GM18507 (cell line): ENCODE measurements at places on chromosomes 3 and 15.

DNA sequence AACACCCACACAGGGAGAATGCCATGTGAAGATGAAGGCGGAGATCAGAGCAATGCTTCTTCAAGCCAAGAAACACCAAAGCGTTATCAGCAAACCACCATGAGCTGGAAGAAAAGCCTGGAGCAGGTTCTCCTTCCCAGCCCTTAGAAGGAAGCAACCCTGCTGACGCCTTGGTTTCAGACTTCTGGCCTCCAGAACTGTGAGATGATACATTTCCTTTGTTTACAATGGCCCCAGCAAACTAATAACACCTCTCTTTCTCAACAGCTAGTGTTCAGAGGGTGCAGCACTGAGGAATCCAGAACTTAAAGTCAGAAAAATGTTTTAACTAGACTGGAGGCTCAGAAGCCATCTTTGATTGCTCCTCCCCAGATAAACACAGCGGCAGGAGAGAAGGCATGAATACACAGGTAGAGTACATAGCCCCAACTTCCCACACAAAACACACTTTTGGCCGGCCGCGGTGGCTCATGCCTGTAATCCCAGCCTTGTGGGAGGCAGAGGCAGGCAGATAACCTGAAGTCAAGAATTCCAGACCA lies 132.4 kb upstream of the LPP start:
- no peak for DNase-seq

- DNase-seq = no peak
Measured at GRCh38 chr3:70557976-70558375, 245.5 kb upstream of the MDFIC2 start.

DNA sequence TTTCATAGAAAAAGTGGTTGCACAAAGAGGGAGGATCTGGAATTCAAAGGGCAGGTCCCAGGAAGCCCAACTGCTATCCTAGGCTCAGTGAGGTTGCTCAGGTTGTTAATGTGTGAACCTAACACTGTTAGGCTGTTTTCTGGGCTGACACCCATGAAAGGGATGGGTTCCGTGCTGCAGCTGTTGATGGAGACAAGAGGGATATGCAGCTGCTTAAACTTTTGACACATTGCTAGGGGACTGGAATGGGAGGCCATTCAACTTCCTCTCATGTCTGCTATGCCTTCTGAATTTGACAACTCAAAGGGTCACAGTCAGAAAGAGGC lies 198.0 kb upstream of the NR2E3 start:
- no peak for DNase-seq

DNA sequence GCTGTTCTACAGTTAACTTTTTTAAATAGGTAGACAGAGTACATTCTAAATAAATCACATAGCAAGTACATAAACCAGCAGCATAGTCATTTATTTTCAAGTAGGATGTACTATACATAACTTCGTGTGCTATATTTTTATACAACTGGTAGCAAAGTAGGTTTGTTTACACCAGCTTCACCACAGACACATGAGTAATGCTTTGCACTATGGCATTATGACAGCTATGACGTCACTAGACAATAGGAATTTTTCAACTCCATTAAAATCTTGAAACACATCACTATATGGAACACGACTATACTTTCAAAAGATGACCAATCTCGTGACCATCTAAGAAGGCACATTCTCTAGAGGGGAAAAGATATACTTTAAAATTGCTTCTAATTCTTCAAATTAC lies 3.5 kb downstream of the TEX55 start:
- no peak for DNase-seq

DNA sequence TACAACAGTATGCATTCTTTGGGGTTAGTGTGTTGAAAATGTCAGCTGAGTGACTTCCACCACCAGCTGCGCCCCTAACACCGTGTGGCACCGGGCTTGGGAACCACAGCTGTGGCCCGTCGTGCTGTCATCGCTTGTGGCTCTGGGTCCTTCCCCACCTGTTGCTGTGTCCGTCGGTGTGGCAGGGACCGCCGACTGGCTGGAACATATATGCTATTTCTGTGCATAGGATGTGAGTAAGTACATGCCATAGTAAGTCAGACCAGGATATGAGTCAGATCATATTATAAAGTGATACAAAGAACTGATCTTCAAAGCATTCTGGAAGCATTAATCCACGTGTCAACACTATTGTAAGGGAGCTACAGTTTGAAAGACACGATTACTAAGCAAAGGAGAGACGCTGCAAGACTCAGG lies 31.9 kb downstream of the EHD4 start:
- DNase-seq = no peak

- no peak for DNase-seq
Measured at GRCh38 chr3:34073961-34074360, 275.5 kb downstream of the PDCD6IP start.

DNA sequence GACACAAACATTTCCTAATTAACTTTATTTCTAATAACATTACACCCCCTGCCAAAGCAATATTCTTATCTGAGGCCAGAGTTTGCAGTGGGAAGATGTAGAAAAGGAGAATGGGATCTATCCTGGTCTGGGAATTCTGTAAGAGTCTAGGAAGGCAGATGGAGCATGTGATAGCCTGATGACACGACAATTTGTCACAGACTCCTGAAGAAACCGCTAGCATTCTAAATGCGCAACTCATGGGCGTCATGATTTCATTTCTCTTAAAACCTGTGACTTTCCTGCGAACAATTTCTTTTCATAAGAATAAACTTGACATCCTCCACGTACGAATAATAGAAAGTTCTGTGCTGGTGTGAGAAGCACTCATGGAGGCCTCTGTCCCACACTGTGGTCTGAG lies 72.9 kb upstream of the ATP10A start:
- no peak for DNase-seq

DNA sequence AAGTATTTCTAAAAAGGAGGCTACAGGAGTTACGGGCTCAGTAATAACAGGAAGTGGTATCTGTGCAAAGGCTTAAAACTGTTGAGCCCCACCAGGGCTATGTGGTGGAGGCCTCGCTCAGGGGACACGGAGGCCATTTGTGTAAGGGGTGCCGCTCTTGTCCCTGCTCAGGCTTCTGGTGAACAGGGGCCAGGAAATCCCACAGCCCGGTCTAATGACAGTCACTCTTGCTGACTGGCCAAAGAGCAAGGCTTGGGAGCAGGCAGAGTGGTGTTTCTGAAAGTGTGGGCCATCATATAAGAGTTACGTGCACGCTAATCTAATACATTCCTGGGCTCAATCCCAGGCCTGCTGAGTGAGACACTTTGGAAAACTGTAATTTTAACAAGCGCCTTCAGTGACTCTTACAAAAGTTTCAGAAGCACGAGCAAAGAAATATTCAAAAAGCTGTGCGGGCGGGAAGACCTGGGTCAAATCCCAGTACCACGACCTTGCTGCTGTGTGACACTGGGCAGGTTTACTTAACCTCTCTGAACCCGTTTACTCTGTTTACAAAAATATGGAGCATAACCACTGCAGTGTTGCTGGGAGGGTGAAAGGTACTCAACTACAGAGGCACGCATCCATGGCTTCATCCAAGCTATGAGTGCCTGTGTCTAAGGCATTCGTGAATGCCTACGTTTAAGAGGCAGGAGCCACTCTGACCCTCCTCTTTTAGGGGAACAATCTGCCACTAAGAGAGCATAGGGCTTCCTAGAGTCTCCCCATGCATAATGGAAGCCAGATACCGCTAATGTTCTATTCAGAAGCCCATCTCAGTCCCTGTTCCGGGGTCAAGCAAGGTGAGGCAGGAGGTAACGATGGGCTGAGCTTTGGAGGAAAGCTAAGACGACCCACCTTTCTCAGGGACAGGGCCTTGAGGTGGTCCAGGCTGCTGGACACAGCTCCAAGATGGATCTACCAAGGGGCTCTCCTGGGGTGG lies 2.0 kb downstream of the ATP10A start:
- DNase-seq = no peak

GRCh38 chr3:2896308-2896939 lies 213.8 kb downstream of the IL5RA start:
- DNase-seq = no peak

DNA sequence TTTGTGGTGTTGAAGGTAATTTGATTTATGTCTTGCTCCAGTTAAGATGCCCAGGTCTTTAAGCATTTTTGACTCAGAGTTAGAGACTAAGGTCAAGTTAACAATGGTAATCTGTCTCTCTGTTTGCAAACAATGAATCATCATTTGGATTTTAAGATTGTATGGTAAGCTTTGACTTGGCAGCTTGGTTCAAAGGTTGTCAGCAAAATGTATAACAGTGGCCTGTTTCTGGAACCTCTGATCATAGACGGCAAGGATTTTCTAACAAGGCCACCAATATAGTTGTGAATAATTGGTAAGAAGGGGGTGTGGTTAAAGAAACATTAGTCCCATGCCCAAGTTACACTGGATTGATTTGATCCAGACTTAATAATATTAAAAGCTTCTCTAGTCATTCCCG lies 775.2 kb upstream of the GOLIM4 start:
- no peak for DNase-seq

DNA sequence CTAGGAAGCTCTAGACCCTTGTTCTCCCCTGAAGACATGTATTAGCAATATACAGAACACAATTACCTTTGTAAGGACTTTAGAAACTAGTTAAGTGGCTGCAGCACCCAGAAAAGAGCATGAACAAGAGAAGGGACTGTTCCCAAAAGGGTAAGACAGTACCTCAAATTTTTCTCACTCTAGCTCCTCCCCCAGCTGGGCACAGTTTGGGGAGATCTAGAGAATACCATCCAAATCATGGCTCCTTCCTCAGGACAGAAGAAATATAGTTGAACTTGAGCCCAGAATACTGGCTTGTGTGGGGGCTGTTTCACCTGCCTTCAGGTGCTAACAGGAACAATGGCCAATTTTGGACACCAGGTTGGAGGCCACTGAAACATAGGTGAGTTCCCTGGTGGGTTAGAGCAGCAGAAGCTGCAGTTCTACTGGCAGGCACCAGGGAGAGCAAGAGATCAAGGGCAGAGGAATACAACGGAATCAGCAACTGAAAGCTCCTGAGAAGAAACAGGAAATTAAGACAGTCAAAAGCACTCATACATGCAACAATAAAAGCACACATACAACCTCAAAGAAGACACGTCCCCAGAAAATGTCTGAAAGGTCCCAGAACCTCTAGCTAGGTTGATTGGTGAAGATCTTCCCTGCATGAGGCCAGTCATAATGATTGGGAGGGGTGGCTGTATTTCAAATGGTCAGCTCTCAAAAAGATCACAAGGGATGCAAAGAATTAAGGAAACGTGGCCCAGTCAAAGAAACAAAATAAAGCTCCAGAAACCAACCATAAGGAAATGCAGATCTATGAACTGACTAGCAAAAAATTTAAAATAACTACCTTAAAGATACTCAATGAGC lies 104.9 kb upstream of the ASB14 start:
- DNase-seq = peak; percentile 43

- no peak for DNase-seq
Measured at GRCh38 chr15:100722551-100723314, 120.3 kb downstream of the ASB7 start.

- DNase-seq = no peak
Measured at GRCh38 chr3:129605203-129605921, 1.1 kb downstream of the PLXND1 start.

DNA sequence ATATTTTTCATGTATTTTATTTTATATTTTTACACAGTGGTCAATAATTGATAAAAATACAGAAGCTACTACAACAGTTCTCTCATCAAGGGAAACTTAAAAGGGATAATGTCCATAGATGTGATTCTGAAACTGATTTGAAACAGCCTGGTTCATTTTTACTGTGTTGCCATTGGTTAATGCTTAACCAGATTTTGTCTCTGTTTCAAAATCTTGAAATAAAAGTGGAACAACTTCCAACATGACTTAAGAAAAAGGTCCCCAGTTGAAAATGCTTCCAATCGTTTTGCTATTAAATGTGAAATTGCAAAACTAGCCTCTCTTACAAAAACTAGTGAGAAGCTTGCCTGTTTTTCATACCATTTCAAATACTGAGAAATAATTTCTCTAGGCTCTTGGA lies 240.7 kb downstream of the LPP start:
- no peak for DNase-seq

DNA sequence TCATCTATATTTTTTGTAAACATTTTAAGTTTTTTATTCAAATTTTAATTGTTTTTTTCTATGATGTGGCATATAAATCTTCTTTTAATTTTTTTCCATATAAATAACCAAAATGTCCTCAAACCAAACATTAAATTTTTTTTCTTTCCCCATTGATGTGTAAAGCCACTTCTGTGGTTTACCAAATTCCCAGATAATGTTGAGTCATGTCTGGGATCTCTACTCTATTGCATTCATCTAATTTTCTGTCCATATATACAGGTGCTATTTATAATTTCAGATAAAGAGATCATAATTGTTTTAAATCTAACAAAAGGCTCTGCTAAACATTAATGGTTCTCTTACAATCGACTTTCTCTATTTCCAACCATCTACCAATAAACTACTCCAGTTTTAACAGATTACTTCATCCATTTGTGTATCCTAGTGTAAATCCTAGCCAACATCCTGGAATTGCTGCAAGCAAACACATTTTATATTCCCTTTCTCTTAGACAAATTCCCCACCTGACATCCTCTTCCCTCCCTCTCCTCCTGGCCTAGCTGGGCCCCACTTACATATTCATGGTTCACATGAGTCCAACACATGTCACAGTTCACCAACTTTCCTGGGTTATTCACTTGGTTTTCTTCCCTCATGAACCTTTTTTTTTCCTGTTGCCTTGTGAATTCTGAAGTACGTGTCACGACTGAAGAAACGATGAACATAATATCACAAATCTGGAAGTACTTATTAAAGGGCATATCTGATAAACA lies 368.0 kb upstream of the AGTR1 start:
- DNase-seq = no peak

DNA sequence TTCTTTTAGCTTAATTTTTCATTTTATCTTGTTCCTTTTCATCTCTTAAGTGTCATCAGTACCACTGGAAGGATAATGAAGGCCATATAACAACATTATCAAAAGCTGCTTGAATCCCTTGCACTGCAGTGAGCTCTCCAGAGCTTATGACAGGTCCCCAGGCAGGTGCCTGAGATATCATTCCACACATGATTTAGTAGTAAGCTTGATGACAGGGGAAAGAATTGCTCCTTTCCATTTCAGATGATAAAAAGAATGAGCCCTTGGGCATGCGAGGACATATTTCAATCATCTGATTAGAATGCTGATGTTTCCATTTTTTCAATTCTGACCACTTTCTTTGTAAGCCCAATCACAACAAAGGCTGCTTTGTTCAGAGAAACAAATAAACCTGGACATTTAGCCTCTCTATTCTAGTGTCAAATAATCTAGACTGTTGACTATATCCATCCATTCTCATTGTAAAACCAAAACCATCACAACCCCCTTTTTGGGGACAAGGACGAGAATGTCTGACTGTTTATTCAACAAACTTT lies 567.8 kb downstream of the IGSF11 start:
- no peak for DNase-seq
